ENCODE measurements at places on chromosomes 1 and 21.

DNA sequence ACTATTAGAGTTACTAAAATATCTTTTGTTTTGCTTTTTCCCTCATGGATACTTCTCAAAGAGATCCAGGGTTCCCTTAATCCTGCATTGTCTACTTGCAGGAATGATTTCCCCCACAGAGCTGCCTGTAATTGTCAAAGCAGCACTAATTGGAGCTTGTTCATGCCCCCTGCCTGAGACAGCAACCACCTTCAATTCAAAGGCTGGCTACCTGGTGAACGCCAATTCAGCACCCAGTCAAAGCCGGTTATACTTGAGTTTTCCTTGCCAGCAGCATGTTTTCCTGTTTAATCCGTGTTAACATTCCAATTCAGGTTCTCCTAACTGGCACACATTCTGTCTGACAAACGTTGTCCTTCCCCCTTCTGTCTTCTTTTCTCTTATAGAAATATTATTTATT lies 382.9 kb downstream of the NTNG1 start:
- DNase-seq, result no peak

DNA sequence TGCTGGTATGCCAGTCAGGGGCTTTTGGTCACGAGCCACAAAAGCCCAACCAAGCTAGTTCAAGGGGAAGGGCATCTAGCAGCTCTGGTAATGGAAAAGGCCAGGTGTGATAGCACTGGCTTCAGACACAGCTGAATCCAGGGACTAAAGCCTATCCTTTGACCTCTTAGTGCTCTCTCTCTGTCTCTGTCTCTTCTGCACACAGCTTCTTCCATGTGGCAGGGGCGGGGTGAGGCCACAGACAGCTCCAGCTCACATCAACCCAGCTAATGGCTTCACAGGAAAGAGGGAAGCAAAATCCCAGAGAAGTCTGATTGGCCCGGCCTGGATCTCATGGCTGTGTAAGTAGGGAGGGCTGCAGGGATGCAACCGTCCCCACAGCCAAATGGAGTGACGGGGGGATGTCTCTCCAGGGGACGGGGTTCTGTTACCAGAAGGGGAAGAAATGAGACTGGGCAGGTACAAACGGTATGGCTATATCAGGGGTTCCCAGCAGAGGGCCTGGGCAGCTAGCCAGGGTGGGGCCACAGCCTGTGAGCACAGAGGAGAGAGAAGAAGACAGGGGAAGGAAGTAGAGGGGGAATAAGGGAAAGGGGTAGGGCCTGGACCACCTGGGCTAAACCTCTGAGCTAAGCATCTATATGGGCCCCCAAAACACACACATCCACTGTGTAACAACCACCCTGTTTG lies 42.4 kb downstream of the FBXO2 start:
- no peak for DNase-seq

GRCh38 chr21:46557469-46557868 lies 47.4 kb downstream of the S100B start:
- DNase-seq, result no peak

DNA sequence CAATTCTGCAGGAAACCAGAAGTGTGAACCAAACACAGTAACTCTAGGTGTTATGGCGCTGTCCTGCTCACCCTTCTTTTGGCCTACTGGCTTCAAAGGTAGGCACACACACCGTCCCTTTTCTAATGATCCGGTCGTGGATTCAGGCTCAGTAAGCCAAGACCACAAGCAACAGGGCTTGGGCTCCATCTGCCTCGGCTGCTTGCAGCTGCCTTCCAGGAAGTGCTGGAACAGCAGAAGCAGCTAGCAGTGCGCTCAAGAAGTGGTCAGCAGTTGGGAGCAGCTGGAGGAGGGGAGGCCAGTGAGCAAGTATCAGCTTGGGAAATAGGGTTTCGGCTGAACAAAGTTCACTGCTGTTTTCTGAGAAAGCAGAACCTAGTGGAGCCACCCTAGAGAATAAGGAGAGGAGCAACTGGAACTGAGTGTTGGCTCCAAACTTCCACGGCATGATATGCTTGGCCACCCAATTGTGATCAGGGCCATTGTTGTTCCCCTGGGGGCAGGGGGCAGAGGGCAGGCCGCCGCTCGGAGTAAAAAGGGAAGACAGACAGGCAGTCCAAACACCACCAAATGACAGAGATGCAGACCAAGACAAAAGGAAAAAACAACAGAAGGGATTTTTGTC lies 173.4 kb downstream of the TOMM20 start:
- DNase-seq, result no peak

GRCh38 chr1:179353546-179353945 lies 12.2 kb upstream of the AXDND1 start:
- no peak for DNase-seq

DNA sequence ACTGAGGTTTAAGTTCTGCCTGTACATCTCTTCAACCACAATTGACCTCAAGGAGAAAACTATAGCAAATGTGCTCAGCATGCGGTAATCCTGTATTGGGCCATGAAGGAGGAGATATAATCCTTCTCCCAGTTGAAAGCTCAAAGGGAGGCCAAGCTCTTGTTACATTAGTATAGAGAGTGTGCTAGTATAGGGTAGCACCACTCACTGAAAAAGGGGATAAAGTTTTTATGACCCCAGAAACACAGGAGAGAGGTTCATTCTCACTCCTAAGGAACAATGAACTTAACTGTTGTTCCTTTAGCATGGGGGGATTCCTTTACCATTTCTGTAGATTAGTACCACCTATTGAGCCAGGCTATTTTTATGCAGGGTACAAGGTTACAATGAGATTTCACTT lies 267.7 kb downstream of the LRRIQ3 start:
- DNase-seq, result no peak

Data from activated CD4-positive, alpha-beta T cell treated with anti-CD3 and anti-CD28 coated beads, Interleukin-2, amount 50 U/mL, for 24 hours (primary cell).